ENCODE measurements at places on chromosomes 7 and 10. TPM values are rescaled to one million over a fixed set of nuclear protein-coding genes. Genes with fewer than 3 reads are reported as not detected.

EPDR1 gene
- total RNA-seq: 2.8 TPM

ARPC1A gene
- 140 TPM for total RNA-seq

DNA sequence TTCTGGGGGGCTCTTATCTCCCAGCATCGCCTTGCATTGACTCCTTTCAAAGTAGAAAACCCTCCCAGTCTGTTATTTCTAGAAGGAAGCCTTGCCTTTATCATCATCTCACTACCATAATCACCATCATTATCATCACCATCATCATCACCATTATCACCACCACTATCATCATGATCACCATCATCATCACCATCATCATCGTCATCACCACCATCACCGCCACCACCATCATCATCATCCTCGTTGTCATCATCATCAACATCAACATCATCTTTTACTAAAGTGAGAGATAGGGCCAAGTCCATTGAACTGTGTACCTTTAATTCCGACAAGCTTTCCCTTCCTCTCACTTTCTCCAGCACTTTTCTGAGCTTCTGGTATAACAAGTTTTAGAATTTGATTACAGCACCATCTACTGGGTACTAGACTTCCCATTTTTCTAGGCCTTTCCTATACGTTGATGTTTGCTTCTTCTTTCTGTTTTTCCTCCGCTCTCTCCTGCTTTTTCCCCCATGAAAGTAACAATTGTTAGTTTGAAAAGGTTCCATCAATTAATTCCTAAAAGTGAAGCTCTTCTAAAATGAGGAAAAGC lies 226.4 kb downstream of the BUB3 start:
- H3K36me3 ChIP-seq: no peaks in the 10 kb centered on the region
- no peak for DNase-seq
- peaks cover 11% of the 10 kb centered on the region for H3K27me3 ChIP-seq
- peaks cover 5% of the 10 kb centered on the region for H3K4me1 ChIP-seq
- H3K27ac ChIP-seq: no peak overlapping the region

- H3K27ac ChIP-seq: peak overlapping the region; percentile 37
- H3K4me3 ChIP-seq: no peak overlapping the region
- H3K27me3 ChIP-seq: no peaks in the 10 kb centered on the region
- H3K36me3 ChIP-seq: peaks cover 19% of the 10 kb centered on the region
- H3K4me1 ChIP-seq: peaks cover 34% of the 10 kb centered on the region
Observed at GRCh38 chr7:55177589-55178261, 158.9 kb downstream of the EGFR start.

- no peak for DNase-seq
- no peaks in the 10 kb centered on the region for H3K36me3 ChIP-seq
- H3K4me3 ChIP-seq: no peak overlapping the region
Observed at GRCh38 chr10:133010095-133010842, 67.9 kb upstream of the CFAP46 start.

- H3K27me3 ChIP-seq: no peaks in the 10 kb centered on the region
- H3K27ac ChIP-seq: no peak overlapping the region
- no peak overlapping the region for H3K4me3 ChIP-seq
- peaks cover 31% of the 10 kb centered on the region for H3K36me3 ChIP-seq
- DNase-seq: no peak
Observed at GRCh38 chr10:17659365-17659764, 15.4 kb downstream of the STAM start.

DNA sequence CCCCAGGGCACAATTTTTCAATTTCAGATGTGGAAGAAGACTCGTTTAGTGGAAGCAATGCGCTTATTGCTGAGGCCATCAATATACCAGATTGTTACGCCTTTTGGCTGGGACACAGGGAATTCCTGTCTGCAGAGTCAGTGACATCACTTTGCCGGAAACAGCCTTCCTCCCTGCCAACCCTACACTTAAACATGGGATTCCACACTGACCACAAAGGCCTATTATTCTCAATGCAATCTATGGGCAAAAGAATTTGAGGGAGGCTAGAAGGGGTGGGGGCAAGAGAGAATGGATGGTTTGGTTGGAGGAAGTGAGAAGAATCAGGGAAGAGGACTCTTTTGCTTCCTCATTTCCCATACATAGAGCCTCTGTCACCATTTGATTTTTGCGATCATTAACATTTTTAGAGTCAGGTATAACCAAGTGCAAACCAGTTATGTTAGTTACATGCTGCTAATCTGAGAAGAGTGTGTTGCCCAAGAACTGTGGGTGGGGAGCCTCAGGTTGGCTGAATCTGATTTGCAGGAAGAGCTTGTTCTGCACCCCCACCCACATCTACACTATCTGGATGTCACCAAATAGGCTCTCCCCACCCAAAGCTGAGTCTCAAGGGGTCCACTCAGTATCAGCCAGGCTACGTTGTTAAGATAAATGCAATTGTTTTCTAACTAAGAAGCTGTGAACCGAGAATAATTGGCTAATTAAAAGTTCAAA lies 58.2 kb downstream of the ENTPD1 start:
- no peak overlapping the region for H3K27ac ChIP-seq
- no peak for DNase-seq
- peaks cover 1% of the 10 kb centered on the region for H3K36me3 ChIP-seq

GRCh38 chr10:88116971-88117626 lies 253.7 kb downstream of the PTEN start:
- H3K4me3 ChIP-seq: no peak overlapping the region
- peaks cover 16% of the 10 kb centered on the region for H3K27me3 ChIP-seq
- no peaks in the 10 kb centered on the region for H3K4me1 ChIP-seq
- H3K27ac ChIP-seq: no peak overlapping the region

GRCh38 chr7:158397885-158398284 lies 189.7 kb downstream of the PTPRN2 start:
- H3K4me3 ChIP-seq: no peak overlapping the region
- no peak for DNase-seq
- peaks cover 3% of the 10 kb centered on the region for H3K36me3 ChIP-seq
- H3K27ac ChIP-seq: no peak overlapping the region
- H3K27me3 ChIP-seq: peaks cover 5% of the 10 kb centered on the region

DNA sequence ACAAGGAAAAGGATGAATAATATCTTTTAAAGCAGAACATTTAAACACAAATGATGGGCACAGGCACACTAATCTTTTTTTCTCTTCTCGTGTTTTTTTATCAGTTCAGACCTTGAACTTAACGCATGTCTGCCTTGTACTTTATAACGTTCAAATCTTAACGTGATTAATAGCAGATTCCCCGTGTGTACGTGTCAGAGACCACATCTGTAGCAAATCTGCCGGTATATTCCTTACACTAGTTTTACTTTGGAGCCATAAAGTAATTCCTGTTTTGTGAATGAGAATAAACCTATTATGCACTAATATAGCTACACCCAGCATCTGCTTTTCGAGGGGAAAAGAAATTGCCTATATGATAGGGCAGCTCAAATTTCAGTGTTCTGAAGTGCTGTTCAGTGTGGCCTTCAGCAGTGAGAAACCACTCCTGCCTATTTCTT lies 166.0 kb upstream of the TCF7L2 start:
- H3K36me3 ChIP-seq: peaks cover 2% of the 10 kb centered on the region
- H3K4me1 ChIP-seq: peaks cover 31% of the 10 kb centered on the region
- DNase-seq: no peak
- no peaks in the 10 kb centered on the region for H3K27me3 ChIP-seq

- H3K27me3 ChIP-seq: no peaks in the 10 kb centered on the region
- no peak overlapping the region for H3K27ac ChIP-seq
- no peak for DNase-seq
- peaks cover 2% of the 10 kb centered on the region for H3K4me1 ChIP-seq
Observed at GRCh38 chr7:80008039-80008438, 126.6 kb upstream of the GNAI1 start.

GJD4 gene
- 0.24 TPM for total RNA-seq

SLC13A1 gene
- not detected for total RNA-seq

DNA sequence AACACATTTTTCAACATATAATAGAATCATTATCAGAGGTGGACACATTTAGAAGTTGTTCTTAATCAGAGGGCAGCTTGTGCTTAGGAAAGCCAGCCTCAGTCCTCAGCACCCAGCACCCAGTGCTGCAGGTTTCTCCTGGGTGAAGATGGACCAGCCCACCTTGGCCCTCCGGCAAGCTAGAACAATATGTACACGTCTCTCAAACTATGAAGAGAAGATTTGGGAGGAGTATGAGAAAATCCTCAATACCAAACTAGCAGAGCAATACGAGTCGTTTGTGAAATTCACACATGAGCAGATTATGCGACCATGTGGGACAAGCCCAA lies 13.5 kb upstream of the RALA start:
- peak overlapping the region; percentile 56 for H3K4me3 ChIP-seq
- DNase-seq: no peak
- peaks cover 9% of the 10 kb centered on the region for H3K4me1 ChIP-seq
- H3K27ac ChIP-seq: no peak overlapping the region
- H3K27me3 ChIP-seq: peaks cover 27% of the 10 kb centered on the region

FAM241B gene
- 42.4 TPM for total RNA-seq

DNA sequence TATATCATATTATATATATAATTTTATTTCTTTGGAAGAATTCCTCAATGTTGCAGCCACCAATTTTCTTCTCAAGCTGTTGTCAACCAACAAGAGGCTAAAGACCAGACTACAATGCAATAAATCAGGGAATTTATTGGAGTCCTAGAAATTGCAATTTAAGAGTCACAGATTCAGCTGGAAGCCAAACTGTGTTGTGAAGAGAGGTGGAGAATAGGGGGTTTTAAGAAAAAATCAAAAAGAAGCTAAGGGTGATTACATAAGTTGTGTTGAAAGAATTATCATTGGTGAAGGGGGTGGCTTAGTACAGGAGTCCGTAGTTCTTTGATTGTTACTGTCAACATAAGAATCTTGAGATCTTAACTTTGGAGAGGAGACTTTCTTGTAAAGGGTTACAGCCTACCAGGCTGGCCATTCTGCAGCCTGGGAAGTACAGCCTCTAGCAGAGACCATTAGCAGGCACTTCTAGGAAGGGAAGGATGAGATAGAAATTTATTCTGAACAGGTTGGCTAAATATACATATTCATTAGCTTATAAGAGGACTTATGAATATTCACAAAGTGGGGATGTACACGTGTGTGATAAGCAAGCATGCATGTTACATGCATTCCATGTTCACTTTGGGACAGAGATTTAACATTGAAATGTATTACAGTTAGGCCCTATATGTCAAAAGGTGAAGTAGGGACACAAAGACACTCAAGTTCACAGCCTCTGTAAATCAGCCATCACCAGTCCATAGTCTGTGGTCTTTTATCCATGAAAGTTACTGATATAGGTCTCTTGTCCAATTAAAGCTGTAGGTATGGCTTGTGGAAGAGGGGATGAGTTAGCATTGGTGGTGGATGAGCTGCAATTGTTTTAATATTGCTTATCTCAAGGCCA lies 8.3 kb upstream of the TMEM168 start:
- H3K27ac ChIP-seq: no peak overlapping the region
- no peak overlapping the region for H3K4me3 ChIP-seq
- H3K36me3 ChIP-seq: no peaks in the 10 kb centered on the region
- no peak for DNase-seq

DNA sequence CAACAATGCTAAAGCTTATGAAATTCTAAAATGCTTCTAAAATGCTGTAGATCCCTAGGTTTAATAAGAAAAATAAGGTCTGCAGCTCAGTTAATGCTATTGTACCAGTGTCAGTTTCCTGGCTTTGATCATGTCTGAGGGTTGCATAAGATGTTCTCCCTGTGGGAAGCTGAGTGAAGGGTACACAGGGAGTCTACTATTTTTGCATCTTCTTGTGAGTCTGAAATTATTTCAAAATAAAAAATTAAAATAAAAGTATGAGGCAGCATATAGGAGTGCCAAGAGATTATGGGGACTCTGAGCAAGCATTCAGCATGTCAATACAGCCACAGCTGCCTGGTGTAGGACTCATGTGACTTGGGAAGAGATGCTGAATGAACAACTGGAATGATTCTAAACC lies 14.7 kb downstream of the CHST15 start:
- no peak overlapping the region for H3K4me3 ChIP-seq
- H3K36me3 ChIP-seq: no peaks in the 10 kb centered on the region
- no peak overlapping the region for H3K27ac ChIP-seq

DNA sequence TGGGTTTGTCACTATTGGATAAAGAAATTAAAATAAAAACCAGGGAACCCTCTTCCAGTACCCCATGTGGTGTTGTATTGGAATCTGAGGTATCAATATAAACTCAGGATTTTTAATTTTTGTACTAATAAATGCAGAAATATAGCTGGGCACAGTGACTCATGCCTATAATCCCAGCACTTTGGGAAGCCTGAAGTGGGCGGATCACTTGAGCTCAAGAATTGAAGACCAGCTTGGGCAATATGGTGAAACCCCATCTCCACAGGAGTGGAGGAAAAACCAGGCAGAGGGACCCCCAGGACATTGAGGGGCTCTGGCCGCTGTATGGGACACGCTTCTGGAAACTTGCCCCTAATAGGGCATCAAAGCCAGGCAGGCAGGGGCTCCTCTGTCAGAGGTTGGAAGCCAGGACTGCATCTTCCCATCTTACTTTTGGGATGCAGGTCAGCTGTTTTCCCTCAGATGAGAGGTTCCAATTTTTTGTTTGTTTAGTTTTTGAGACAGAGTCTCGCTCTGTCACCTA lies 11.1 kb downstream of the ADIRF start:
- DNase-seq: no peak
- peaks cover 4% of the 10 kb centered on the region for H3K27me3 ChIP-seq
- peaks cover 7% of the 10 kb centered on the region for H3K4me1 ChIP-seq
- no peak overlapping the region for H3K4me3 ChIP-seq
- no peak overlapping the region for H3K27ac ChIP-seq
- no peaks in the 10 kb centered on the region for H3K36me3 ChIP-seq

DNA sequence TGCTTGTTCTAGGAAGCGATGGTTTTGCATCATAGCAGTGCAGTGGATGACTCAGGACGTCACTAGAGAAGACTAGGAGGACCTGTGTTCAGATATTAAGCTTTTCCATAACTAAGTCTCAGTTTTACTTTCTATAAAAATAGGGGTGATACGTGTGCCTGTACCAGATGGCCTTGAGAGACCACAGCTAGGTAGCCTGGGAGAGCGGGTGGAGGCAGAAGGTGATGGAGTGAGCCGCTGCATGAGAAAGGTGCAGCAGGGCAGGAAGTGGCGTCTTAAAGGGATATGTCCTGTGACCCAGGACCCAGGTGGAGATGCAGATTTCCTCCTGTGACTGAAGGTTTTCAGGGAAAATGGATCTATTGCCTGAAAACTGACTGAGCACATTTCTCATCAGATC lies 304.9 kb downstream of the CDC14C start:
- no peaks in the 10 kb centered on the region for H3K4me1 ChIP-seq
- H3K27me3 ChIP-seq: no peaks in the 10 kb centered on the region
- no peak overlapping the region for H3K27ac ChIP-seq
- no peak for DNase-seq
- no peaks in the 10 kb centered on the region for H3K36me3 ChIP-seq

- no peak overlapping the region for H3K27ac ChIP-seq
- no peak for DNase-seq
- no peaks in the 10 kb centered on the region for H3K36me3 ChIP-seq
- peaks cover 6% of the 10 kb centered on the region for H3K27me3 ChIP-seq
Observed at GRCh38 chr10:27356738-27357137, 116.1 kb upstream of the ACBD5 start.

- peaks cover 7% of the 10 kb centered on the region for H3K27me3 ChIP-seq
- DNase-seq: no peak
- no peak overlapping the region for H3K27ac ChIP-seq
- H3K4me1 ChIP-seq: no peaks in the 10 kb centered on the region
- no peak overlapping the region for H3K4me3 ChIP-seq
Observed at GRCh38 chr7:43139137-43139536, 26.7 kb downstream of the HECW1 start.

CH25H gene
- total RNA-seq: not detected

Measured in progenitor cell of endocrine pancreas (in vitro differentiated cells).